ENCODE measurements at places on chromosomes 6 and 20. TPM values are rescaled to one million over a fixed set of nuclear protein-coding genes. Genes with fewer than 3 reads are reported as not detected.
A peak's percentile ranks its signal among the peaks of the same experiment; 100 is the strongest.

JPH2 gene
- 7.8 TPM for total RNA-seq

DNA sequence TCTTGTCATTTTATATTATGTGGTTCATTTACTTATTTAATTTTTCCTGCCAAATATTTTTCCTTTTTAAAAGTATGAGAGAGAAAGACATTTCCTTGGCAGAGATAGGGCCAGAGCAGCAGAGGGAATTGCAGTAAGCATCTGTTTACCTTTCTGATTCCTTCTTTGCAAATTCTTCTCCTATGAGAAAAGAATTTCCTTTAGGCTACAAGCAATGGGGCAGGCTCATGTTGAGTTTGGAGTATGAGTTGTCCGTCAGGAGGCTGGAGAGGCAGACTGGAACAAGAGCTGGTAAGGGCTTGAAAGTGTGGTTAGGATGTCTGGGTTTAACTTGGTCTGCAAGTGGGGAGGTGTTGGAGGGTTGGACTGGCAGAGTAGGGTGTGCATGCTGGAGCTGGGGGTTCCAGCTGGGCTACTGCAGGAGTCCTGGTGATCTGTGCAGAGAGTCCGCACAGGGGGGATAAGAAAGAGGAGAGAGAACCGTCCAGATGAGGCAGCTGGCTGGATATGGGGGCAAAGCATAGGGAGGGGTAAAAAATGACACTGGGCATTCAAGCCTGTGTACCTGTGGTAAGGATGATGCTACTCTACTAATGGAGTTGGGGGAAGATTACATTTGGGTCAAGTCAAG, 19.7 kb downstream of the TIAM2 start:
- DNase-seq, result no peak

GRCh38 chr6:145813285-145814034, 1.1 kb downstream of the FBXO30 start:
- peak; percentile 39 for DNase-seq

- no peak for DNase-seq
Observed at GRCh38 chr6:118101220-118101619, 194.2 kb downstream of the SLC35F1 start.

Data from foreskin keratinocyte (primary cell).